ENCODE measurements at places on chromosomes 7 and 10.

GRCh38 chr10:27500886-27501285 is 3.2 kb upstream of the RAB18 start:
- no peak for DNase-seq

GRCh38 chr10:22252224-22252800 is 34.5 kb upstream of the EBLN1 start:
- DNase-seq, result peak; percentile 79

GRCh38 chr10:124037784-124038183 is 55.6 kb downstream of the CHST15 start:
- no peak for DNase-seq

DNA sequence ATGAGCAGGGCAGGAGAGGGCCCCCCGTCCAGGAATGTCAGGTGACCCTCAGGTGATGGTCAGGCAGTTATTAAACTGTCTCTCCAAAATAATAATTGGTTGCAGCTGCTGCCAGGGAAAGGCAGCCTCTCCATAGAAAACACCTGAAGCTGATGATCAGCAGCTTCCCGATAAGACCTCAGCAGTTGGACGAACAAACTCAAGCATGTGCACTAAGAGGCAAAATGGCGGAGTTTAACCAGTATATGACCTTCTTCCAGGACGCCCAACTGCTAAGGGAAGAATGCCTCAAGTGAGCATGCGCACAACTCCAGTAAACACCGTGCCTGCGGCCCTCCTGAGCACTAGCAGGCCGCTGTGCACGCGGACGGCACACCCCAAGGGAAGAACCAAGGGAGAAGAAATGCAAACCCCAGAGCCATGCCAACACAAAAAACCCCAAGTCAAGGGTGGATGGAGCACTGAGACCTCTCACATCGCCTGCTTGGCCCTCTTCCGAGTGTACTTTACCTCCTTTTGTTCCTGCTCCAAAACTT is 38.9 kb upstream of the ADARB2 start:
- DNase-seq, result no peak

- DNase-seq, result no peak
Observed at GRCh38 chr7:151194188-151194587, 7.1 kb upstream of the ASB10 start.

GRCh38 chr10:117899181-117899683 is 147.5 kb downstream of the RAB11FIP2 start:
- DNase-seq, result no peak

DNA sequence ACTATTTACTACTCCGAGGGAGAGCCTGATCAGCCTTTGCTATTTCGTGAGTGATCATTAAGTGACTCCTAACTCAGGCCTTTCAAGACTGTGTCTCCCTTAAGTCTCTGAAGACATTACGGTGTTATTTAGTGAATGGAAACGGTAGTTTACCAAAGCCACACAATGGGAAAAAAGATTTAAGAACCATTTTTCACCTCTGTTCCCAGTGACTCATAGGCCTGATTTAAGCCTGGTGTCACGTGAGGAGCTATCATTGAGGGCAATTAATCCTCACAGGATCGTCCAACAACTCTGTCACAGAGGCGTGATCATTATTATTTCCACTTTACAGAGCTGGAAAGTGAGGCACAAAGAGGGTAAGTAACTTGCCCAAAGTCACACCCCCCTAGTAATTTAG is 20.3 kb downstream of the C10orf90 start:
- no peak for DNase-seq

DNA sequence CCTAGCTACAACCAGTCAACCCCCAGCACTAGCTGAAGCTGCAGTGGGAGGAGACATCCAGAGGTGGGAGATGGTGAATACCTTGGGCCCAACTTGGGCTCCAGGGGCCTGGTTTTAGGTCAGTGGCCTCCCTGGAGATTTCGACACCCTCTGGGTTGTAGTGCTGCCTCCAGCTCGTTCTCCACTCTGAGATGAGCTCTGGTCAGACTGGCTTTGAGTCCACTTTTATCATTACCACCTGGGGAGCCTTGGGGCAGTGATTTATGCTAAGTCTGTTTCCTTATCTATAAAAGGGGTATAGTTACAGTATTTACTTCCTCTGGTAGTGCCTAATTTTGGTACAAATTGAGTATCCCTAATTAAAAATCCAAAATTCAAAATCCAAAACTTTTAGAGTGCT is 22.8 kb downstream of the PPIA start:
- DNase-seq, result no peak

GRCh38 chr7:155660059-155660757 is 15.7 kb downstream of the RBM33 start:
- no peak for DNase-seq

GRCh38 chr7:100611983-100612729 is at the start of gene MOSPD3:
Gene MOSPD3 (plus strand): TSS chr7:100612540. CDS start chr7:100612792, 252 bp downstream.
- peak; percentile 98 for DNase-seq

- DNase-seq, result no peak
Observed at GRCh38 chr7:99828811-99829210, 998 bp downstream of the CYP3A43 start.

Measured in Right ventricle myocardium inferior (tissue), 1 donor.